ENCODE measurements at places on chromosomes 13 and 19. TPM values are rescaled to one million over a fixed set of nuclear protein-coding genes. Genes with fewer than 3 reads are reported as not detected.

Gene GJB2
- 4.8 TPM for total RNA-seq

Gene CD37
- total RNA-seq, result not detected

Gene REEP6
- total RNA-seq, result not detected

Gene PGLYRP1
- not detected for total RNA-seq

Gene ZNF432
- 7.1 TPM for total RNA-seq

DNA sequence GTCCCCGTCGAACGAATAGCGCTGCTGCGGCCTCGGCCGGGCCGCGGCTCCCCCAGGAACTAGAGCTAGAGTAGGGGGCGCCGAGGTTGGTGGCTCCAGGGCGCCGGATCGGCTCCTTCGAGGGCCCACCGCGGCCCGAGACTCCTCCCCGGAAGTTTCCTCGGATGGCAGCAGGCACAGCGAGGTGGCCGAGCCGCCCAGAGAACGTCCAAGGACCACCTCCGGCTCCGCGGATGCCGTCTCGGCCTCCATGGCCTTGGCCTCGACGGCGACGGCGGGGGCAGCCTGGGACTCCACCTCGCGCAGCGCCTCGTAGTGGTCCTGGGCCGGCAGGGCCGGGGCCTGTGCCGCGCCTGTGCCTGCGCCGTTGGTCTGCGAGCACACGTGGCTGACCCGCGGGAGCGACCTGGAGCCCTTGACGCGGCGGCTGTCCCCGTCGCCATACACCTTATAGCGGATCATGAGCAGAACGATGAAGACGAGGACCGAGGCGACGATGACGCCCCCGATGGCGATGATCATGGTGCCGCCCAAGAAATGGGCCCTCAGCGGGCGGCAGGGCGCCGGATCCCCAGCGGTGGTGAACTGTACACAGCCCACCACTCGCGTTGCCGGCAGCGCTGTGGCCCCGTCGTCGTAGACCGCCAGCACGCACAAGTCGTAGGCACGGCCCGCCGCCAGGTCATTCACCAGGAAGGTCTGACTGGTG, 11.8 kb downstream of the IFNL1 start:
- peaks cover 4% of the 10 kb centered on the region for H3K36me3 ChIP-seq
- DNase-seq, result no peak
- H3K4me1 ChIP-seq, result peaks cover 19% of the 10 kb centered on the region
- peak overlapping the region; percentile 26 for H3K4me3 ChIP-seq

DNA sequence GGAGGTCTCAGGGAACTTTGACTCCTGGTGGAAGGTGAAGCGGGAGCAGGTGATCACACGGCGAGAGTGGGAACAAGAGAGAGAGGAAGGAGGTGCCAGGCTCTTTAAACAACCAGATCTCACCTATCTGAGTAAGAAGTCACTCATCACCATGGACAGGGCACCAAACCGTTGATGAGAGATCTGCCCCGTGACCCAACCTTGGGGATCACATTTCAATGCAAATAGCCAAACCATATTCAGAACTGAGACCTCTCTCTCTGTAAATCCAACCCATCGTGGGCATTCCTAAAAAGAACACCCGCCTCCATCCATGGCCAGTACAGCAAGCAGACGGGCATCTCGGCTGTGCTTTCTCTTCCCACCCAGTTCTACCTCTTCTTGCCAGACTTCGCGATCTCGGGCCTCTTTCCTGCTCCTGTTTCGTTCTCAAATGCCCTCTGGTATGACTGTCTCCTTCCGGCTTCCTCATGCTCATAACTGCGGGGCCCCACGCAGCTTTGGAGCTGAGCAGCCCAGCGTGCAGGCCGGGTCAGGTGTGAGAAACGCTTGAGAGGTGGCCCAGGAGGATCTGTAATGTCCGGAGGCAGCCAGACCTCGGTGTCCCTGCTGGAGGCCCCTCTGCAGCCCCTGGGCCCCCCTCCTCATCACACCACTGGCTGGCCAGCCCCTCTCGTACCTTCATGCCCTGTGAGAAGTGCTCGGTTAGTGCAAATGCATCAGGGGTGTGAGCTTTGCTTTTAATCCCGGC, 97.0 kb upstream of the GPR183 start:
- no peaks in the 10 kb centered on the region for H3K4me1 ChIP-seq
- DNase-seq, result no peak
- H3K4me3 ChIP-seq, result no peak overlapping the region
- H3K27me3 ChIP-seq, result no peaks in the 10 kb centered on the region

- no peak overlapping the region for H3K4me3 ChIP-seq
- H3K27me3 ChIP-seq, result no peaks in the 10 kb centered on the region
- H3K36me3 ChIP-seq, result peaks cover 5% of the 10 kb centered on the region
- no peak overlapping the region for H3K27ac ChIP-seq
Observed at GRCh38 chr13:113329656-113330312, 32.7 kb downstream of the LAMP1 start.
